ENCODE measurements at places on chromosomes 5 and 9.

- no peak for DNase-seq
Observed at GRCh38 chr9:105369911-105370310, 77.9 kb upstream of the FSD1L start.

DNA sequence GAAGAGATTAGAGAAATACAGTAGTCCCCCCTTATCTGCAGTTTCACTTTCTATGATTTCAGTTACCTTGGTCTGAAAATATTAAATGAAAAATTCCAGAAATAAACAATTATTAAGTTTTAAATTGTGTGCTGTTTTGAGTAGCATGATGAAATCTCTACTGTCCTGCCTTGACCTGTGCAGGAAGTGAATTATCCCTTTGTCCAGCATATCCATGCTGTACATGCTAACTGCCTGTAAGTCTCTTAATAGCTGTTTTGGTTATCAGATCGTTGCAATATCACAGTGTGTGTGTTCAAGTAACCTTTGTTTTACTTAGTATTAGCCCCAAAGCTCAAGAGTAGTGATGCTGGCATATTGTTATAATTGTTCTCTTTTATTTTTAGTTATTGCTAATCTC, 11.2 kb upstream of the JAK2 start:
- no peak for DNase-seq

GRCh38 chr9:131910572-131910971, 169.1 kb downstream of the MED27 start:
- no peak for DNase-seq

GRCh38 chr9:86591472-86591871, 237.3 kb upstream of the TUT7 start:
- DNase-seq = no peak

GRCh38 chr5:101531026-101531425, 627.9 kb upstream of the ST8SIA4 start:
- DNase-seq = no peak

DNA sequence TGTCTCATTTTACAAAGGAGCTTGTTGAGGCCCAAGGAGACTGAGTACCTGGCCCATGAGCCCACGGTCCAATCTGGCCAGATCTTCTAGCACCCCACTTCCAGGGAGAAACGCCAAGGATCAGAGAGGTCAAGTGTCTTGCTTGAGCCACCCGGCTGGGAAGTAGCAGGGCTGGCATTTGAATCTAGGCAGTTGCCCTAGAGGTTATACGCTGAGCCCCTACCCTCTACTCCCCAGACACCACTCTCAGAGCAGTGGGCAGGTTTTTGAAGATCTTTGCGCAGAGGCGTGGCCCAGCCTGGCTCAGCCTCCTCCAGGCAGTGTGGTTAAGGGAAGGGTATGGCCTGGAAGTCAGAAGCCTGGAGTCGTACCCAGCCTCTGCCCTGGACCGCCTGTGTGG, 5.8 kb upstream of the NUP214 start:
- no peak for DNase-seq

DNA sequence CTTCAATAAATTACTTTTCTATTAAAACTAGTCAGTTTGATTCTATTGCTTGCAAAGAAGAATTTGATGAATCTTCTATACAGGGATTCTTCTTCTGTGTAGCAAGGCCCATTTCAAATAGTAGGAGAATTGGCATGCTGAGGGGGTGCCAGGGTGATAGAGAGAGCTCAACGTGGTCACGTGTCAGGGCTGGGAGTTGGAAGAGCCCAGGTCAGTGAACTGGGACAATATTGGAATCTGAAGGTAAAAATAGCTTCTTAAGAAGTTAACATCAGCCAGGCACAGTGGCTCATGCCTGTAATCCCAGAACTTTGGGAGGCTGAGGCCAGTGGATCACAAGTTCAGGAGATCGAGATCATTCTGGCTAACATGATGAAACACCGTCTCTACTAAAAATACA, 64.1 kb upstream of the TLE1 start:
- DNase-seq = no peak

DNA sequence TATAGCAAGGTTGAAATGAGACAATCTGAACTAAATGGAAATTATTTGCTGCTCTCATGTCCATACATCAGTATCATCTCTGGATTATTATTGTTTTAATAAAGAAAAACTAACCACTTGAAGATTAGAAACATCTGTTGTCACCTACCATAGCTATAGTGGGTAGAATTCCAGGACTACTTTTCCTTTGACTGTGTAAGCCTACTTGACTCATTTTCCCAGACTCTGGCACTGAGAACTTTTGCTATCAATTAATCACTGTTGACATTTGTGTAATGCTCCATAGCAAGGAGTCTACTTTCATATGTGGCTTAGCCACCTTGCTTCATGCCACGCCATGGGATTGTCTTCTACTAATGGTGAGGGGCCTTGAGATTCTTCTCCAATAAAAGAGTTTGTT, 59.9 kb upstream of the ARRDC3 start:
- no peak for DNase-seq

DNA sequence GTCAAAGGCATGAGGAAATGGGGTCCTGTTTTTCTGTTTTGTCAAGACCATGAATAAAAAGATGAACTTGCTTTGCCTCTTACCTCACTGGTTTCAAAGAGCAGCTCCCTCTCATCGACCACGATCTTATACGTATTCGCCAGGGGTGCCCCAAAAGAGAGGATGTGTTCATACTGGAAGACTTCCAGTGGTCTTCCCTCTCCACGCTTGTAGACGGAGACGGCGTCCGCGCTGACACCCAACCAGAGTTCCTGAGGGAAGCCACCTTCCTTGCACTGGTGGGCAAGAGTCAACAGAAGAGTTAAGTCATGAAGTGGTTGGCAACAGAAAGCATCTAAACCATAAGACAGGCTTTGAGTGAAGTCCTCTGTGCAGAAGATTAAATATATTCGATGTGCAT, 51.4 kb upstream of the RETREG1 start:
- no peak for DNase-seq

GRCh38 chr5:16392718-16393117, 72.9 kb downstream of the ZNF622 start:
- no peak for DNase-seq

GRCh38 chr9:124098141-124098905, 86.8 kb downstream of the LHX2 start:
- no peak for DNase-seq

- DNase-seq = no peak
Observed at GRCh38 chr9:91949946-91950664, at the start of gene ROR2. TSS of gene ROR2 (minus strand) at chr9:91950228.

DNA sequence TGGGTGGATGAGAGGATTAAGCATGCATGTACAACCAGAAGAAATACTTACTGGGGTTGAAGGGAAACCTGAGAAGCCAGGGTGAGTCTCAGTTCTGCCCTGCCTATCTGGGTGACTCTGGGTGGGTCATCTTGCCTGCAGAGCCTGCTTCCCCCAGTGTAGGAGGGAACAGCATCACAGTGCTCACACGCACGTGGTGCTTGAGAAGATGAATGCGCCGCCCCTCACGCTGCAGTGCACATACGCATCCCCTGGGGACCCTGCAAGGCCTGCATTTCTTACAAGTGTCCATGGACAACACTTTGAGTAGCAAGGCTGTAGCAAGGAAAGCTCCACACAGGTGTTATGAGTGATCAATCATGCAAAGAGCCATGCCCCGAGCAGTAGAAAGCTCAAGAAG, 18.7 kb upstream of the GABBR2 start:
- DNase-seq = no peak

DNA sequence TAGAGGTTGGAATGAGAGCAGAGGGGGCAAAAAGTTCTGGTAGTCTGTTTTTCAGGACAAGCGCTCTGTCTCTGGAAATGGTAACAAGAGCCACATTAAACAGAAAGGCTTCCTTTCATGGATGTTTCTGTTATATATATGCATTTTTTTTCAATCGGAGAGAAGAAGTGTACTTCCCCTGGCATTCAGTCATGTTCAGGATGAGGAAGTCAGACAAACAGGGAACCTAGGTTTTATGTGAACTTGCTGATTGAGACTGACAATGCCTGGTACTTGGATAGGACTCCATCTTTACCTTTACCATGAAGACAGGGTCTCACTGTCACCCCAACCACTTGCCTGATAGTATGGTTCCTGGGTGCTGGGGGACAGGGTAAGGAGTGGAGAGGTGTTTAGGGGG, 30.1 kb upstream of the ZBED3 start:
- no peak for DNase-seq

- DNase-seq = no peak
Observed at GRCh38 chr5:54851449-54851848, 133.9 kb downstream of the ESM1 start.

- no peak for DNase-seq
Observed at GRCh38 chr9:121837113-121837961, 185.9 kb downstream of the DAB2IP start.

GRCh38 chr5:130729541-130729940, 435.5 kb downstream of the HINT1 start:
- no peak for DNase-seq

DNA sequence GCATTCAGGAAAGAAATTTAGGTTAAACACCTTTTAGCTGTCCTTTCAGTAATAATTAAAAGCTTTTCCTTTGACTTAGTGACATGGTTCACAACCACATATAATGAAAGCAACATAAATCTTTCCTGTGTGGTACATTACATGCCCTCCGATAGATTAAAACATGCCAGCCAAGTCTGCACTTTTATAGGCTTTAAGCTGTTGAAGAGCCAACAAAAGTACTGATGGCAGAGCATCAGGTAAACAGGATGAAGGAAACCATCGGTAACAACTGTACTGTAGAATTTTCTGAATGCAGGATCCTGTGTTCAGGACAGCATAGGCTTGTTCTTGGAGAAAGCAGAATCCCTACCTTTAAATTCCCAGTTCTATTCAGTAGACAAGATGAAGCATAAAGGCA, 226.6 kb downstream of the MLLT3 start:
- DNase-seq = no peak

- no peak for DNase-seq
Observed at GRCh38 chr9:20314981-20315380, 307.3 kb downstream of the MLLT3 start.

GRCh38 chr5:68251804-68252522, 36.4 kb downstream of the PIK3R1 start:
- no peak for DNase-seq

- DNase-seq = no peak
Observed at GRCh38 chr9:136418182-136419091, 8.0 kb downstream of the PMPCA start.

- DNase-seq = no peak
Observed at GRCh38 chr5:106880656-106881055, 790.1 kb downstream of the EFNA5 start.

DNA sequence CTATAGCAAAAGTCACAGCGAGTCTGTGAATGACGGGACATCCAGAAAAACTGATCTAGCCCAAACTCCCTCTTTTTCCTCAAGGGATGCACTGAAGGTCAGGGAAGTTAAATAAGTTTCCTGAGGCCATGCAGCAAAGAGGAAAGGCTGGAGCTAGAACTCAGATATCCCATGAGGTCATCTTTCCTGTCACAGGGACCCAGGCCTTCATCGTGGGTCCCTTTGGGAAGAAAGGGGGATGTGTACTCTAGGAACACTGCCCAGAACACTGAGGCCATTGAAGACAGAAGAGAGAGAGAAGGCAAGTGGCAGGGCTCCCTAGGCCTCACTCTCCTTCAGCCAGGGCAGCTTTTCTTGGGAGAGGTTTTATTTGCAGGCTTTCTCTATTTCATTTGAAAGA, 182.0 kb downstream of the EBF1 start:
- no peak for DNase-seq

DNA sequence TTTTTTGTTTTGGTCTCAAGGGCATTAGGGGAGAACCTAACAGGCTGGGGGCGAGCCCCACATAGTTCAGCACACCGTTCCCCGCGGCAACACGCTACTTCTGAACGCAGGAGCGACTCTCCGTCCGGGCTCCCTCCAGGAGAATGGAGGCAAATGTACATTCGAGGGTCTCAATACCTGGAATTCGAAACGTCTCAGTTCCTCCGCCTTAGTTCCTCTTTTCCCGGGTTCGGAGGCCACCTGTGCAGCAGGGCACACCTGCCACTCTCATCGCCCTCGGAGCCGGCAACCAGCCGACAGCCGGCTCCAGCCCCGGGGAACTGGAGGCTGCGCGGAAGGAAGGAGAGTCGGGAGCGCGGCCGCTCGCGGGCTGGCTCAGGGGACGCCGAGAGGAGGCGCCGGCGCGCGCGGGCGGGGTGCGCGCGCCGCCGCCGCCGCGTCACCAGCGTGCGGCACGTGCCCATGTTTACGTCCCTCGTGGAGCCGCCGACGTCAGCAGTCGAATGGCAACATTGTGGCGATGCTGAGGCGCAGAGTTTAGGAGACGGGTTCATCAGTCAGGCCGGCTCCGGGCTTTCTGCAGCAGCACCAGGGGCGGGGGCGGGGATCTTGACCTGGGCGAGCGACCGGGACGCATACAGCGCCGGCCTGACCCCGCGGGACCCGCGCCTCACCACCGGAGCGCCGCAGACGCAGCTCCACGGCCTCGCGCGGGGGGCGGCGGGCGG, at the start of gene JMY:
Gene JMY (plus strand): TSS at position 498 of the 728 bp plus-strand sequence. CDS start 520 bp downstream, outside the sequence.
- peak; percentile 31 for DNase-seq

DNA sequence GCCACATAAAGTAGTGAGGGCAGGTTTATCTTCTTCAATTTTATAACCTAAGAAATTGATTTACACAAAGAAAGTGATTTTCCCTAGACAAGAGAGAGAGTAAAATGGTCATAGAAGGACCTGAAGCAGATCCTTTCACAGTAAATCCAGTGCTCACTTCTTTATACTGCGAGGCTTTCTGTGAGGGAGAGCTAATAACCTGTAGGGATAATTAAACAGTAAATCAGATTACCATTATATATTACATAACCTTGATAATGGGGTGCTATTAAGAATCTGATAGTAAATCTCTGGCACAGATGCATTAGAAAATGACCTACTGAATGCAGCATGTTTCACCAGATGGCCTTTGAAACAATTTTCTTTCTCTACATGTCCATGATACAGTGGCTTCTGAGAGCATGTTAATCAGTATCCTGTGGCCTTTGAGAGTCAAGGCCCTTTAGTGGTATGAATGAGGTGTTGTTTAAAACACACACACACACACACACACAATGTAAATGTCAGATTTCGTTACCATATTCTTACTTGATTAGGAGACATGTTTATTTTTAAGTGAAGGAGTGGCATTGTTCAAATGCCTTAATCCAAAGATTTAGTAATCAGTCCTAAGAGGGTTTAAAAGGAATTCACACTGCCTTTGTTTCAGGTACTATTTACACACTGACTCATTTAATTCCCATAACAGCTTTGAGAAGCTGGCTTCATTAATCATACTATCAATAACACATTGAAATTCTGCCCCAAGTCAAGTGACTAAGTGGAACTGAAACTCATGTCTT, 124.7 kb downstream of the ALDH1A1 start:
- DNase-seq = no peak

DNA sequence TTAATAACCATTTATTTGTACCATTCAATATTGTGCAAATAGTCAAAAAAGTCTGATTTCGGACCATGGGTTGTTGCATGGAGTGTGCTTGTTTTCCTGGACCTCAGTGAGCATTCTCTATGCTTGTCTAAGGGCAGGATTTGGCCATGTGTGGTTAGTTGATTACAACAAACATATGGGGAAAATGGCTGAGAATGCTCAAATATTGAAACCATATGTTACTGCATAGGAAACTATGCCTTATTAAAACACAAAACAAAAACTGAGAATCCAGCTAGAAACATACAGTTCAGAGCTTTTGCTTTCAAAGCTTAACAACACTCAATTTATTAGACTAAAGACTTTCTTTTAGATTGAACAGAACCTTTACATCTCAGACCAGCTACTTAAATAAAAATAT, 928.3 kb downstream of the NR2F1-AS1 start:
- no peak for DNase-seq

GRCh38 chr5:116897291-116897690, 322.7 kb upstream of the SEMA6A start:
- DNase-seq = no peak

All from esophagus squamous epithelium (tissue), 5 donors.